Astrocyte of the hippocampus (primary cell): ENCODE measurements at places on chromosomes 6 and 20.

DNA sequence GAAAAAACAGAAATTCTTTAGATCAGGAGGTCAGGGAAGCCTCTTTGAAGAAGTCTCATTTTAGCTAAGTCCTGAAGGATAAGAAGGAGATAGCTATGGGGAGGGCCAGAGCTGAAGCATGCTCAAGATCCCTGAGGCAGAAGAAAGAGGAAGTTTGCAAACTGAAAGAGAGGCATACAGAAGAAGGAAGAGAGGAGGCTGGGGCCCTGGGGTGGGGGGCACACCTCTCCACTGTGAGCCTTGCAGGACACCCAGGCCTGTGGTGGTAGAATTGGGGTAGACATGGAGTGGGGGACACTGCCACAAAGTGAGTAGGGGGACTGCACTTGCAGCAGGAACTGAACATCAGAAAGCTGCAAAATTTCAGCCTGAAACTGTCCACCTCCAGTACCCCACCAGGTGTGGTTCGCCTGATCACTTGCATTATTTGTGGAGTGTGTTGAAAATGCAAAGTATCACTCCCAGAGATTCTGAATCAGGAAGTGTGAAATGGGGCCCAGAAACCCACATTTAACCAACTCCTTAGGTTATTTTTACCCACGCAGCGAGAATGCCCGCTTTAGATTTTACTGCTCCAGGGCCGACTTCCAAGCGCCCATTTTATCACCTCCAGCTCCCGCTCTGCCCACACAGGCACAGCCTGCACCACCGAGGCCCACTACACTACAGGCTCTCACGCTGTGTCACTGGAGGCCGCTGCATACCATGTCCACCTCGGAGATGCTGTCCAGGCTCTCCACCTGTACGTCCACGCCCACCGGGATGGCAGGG lies 44.0 kb downstream of the GABRR2 start:
- DNase-seq: no peak

DNA sequence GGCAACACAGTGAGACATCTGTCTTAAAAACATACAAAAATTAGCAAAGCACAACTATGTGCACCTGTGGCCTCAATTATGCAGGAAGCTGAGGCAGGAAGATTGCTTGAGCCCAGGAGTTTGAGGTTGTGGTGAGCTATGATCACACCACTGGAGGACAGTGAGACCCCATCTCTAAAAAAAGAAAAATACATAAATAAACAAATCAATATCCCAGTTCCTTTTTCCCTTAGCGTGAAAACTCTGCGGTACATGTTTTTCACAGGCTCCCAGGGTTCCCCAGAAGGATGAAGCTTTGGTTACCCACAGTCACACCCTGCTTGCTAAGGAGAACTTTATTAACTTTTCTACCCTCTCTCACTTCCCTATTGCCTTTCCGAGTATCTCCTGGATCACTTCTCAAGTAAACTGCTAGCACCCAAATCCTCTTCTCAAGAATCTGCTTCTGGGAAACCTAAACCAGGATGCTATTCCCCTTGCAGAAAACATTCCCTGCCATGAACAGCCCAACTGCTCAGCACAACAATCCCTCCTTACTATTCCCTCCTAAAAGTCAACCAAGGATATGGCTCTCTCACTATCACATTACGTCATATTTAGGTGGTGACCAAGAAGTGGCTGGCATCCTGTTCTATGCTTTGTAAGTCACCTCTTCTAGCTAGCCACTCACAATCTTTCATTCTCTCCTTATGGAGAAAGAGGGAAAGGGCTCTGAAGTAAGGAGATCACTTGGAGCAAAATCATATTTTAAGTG lies 122.4 kb downstream of the IPCEF1 start:
- no peak for DNase-seq

DNA sequence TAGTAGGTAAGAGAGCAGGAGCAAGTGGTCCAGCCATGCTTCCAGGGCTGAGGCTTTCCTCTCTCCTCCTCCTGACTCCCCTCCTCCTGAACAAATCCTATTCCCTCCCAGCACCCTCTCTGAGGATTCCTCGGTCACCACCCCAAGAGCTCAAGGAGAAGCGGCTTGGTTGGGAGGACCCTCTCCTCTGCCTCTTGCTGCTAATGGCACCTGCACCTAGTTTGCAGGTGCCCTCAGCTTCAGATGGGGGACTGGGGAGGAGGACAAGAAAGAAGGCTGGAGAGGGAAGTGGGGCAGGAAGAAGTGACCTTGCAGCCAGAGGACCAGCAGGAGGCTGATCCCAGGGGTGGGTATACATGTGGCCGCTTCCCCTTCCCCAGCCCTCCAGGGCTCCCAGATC lies 17.5 kb downstream of the NCR2 start:
- no peak for DNase-seq

GRCh38 chr6:167350275-167350696 lies 25.4 kb downstream of the TTLL2 start:
- no peak for DNase-seq

GRCh38 chr6:157669747-157670216 lies 153.3 kb upstream of the SNX9 start:
- peak; percentile 84 for DNase-seq

DNA sequence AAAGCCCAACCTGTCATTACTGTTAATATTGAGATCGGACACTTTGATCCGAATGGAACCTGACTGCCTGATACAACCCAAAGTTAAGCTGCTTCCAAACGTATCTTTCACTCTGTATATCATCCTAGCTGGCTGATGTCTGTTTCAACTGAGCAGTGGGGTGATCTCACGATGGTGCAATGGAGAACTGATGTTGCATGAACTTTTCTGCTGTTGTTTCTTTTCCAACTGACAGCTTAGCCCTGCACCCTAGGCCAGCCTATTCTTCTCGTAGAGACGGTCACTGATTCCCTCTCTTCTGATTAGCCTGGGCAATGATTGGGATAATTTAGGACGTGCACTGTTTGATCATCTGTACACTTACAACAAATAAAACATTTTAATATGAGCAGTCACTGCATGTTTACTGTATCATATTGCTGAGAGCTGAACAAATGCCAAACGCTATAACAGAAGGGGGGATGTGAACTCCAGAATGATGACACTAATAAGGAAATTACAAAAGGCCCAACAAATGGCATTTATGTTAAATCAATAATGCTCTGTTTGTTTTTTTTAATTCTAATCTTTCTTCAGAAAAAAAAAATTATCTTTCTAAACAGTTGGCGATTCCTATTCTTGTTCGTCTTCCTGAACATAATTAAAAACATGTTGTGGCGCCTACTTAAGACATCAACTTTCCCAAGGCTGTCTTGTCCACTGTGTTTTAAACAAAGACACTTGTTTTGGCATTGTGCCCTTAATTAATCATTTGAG lies 184.8 kb downstream of the ZNF217 start:
- no peak for DNase-seq

- no peak for DNase-seq
Measured at GRCh38 chr20:25313593-25313992, 65.7 kb downstream of the PYGB start.

DNA sequence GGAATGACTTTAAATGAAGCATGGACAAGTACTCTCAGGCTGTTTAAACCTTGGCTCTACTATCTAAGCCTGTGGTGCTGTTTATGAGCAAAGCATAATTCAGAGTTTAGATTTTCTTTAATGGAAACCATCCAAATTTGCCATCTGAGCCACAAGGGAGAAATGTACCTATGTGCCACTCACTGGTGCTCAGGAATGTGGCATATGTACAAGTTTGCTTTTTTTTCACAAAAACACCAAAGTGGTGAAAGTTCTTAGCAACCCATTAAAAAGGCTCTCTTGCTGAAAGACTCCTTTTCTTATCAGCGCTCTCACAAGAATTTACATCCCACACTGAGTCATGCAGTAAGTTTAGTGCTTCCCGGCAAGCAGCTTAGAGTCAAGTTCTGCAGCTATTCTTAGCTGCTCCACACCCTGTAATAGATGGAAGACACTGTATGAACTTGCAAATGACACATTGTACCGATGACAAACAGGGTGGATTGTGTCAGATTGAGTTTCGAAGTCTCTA lies 57.3 kb upstream of the MLIP start:
- DNase-seq: peak; percentile 92

DNA sequence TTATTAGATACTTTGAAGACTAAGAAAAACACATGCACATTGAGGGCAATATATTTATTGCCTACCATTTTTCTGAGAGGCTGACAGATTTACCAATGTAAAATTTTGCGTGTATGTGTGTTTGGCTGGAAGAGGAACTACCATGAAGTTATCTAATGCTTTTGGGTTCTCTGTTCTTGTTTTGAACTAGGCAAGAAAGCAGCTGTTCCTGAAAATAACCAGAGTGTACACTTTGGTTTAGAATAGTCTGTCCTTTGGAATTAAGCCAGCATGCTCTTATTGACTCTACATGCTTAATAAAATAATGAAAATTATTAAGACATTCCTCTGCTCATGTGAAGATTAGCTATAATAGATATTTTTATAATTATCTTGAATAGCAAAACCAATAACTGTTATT lies 129.2 kb downstream of the MYB start:
- no peak for DNase-seq

DNA sequence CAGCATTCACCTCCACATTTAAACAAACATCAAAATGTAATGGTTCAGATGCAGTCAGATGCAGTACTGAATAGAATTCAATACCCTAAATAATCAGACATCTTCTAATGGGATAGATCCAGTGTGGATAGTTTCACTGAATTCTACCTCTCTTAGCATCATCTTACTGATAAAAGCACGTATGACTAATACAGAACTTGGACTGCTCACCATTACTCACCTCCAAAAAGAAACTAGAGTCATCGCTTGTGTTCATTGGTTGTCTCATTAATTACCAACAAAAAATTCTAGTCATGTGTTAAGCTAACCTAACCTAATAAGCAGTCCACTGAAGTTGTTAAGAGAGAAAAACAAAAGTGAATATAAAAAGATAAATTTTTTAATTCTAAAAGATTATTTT lies 165.9 kb upstream of the IRAK1BP1 start:
- DNase-seq: peak; percentile 47

- peak; percentile 5 for DNase-seq
Measured at GRCh38 chr6:9437836-9438235, 977.0 kb downstream of the TFAP2A start.

DNA sequence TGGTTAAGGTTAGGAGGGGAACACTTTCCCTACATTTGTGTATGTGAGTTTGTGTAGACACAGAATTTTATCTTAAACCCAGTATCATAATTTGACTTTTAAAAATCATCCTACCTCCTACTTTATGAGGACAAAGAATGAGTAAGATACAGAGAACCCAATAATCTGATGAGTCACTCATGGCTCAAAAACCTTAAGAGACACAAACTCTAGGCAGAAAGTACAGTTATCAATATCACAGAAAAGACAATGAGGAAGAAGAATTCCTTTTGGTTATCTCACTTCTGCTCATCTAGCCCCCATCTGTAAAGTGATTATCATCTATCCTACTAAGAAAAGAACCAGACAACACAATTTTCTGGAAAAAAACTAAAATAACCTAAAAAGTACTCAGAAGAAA lies 87.7 kb downstream of the EPB41L2 start:
- DNase-seq: no peak

DNA sequence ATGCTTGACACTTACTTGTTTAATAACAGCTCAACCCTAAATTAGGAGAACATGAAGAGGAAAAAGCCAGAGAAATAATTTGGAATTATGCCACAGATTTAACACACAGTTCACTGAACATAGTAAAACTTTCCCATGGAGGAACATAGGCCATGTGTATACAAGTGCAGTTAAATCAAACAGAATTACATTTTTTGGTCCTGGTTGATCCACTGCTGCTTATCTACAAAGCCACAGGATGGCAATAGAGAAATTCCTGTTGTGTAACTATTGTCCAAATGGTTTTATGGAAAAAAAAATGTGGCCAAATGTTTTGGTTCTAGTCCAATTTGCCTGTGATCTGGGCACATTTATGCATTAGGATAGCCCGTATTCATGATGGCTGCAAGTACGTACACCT lies 136.8 kb downstream of the ALDH8A1 start:
- DNase-seq: peak; percentile 35

DNA sequence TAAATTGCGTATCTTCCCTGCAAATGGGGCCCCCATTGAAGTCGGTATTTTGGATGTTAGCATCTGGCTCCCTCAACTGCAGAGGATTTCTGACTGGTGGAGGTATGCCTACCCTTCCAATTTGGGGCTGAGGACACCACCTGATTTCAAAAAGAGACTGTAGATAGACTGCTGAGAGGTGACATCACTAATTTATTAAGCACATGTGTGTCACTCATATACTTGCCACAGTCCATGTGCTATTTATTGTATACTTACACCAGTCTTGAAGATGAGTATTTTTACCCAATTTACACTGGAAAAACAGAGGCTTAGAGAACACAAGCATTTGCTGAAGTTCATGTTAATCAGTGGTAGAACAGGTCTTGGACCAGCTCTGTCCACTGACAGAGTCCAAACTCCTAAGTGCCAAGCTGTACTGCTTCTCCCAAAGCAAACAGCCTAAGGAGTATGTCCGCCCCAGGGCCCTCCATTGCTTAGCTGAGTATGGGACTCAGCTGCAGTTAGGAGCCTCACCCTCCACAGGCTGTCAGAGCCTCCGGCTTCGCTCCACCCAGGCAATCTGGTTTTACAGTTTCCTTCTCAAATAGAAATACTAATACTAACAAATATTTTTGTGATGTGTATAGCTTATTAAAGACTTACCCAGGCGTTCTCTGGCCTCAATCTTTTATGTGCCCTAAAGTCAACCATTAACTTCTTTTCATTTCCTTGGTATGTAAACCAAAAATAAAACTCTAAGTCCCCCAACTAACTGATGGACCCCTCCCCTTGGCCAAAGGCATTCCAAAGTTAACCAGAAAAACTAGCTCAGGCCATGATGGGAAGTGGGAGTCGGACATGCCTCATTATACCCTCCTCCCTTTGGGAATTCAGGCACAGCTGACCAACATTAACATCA lies 17.5 kb downstream of the RIN2 start:
- no peak for DNase-seq
